ENCODE measurements at places on chromosomes 7 and 10. TPM values are rescaled to one million over a fixed set of nuclear protein-coding genes. Genes with fewer than 3 reads are reported as not detected.

Gene FGFBP3
- 0.77 TPM for total RNA-seq

Gene MET
- 74.3 TPM for total RNA-seq

Gene VCL
- total RNA-seq: 106 TPM

GRCh38 chr10:43120929-43121314, 17.3 kb upstream of the CSGALNACT2 start:
- DNase-seq: peak; percentile 66
- no peak overlapping the region for H3K4me3 ChIP-seq
- H3K27me3 ChIP-seq: no peaks in the 10 kb centered on the region
- H3K36me3 ChIP-seq: no peaks in the 10 kb centered on the region
- H3K27ac ChIP-seq: no peak overlapping the region

DNA sequence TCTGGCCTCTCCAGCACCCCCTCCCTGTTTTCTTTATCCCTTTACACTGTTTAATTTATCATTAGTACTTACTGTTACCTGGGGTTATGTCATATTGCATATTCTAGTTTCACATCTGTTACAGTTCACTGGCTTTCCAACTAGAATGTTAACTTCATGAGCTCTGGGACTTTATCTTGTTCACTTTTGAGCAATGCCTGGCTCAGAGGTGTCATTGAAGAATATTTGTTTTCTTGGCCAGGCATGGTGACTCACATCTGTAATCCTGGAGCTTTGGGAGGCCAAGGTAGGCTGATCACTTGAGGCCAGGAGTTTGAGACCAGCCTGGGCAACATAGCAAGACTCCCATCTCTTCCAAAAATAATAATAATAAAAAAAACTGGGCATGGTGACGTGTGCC, 40.7 kb downstream of the LRGUK start:
- no peak overlapping the region for H3K27ac ChIP-seq
- H3K36me3 ChIP-seq: no peaks in the 10 kb centered on the region
- no peak overlapping the region for H3K4me3 ChIP-seq

GRCh38 chr10:34584164-34584563, 230.9 kb downstream of the PARD3 start:
- no peak overlapping the region for H3K4me3 ChIP-seq
- peaks cover 5% of the 10 kb centered on the region for H3K4me1 ChIP-seq
- H3K27me3 ChIP-seq: no peaks in the 10 kb centered on the region
- no peak overlapping the region for H3K27ac ChIP-seq
- DNase-seq: no peak
- no peaks in the 10 kb centered on the region for H3K36me3 ChIP-seq

- no peak overlapping the region for H3K27ac ChIP-seq
- no peak for DNase-seq
- no peak overlapping the region for H3K4me3 ChIP-seq
- H3K36me3 ChIP-seq: peaks cover 19% of the 10 kb centered on the region
These were observed 24.4 kb downstream of the TMEM273 start for GRCh38 chr10:49163741-49164140.

DNA sequence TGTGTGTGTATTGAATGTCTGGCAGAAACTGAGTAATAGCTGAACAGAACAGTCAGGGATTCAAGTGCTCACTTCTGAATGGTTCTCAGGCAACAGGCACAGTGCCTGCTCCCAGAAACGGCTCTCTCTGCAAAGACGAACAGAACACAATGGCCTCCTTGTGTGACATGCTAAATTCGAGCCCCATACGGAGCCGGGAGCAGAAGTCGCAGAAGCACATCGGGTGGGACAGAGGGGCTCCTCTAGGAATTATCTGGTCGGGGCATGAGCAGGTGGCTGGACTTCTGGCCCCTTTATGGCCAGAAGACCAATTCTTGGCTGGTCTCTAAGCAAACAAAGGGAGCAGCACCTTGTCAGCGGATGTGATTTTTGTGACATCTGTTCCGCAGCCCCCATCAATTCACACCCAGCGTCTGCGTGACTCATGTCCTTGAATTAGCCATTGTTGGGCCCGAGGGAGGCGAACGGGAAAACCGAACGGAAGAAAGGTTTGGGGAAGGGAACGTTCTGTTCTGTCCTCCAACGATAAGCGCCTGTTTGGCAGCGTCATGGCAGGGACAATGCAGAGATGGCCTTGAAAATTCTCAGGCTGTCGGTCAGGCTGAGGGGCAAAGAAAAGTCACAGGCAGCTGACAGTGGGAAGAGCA, 47.3 kb upstream of the NPTX2 start:
- no peak overlapping the region for H3K4me3 ChIP-seq
- DNase-seq: no peak
- H3K27ac ChIP-seq: no peak overlapping the region
- H3K27me3 ChIP-seq: no peaks in the 10 kb centered on the region

- H3K27me3 ChIP-seq: no peaks in the 10 kb centered on the region
- H3K4me3 ChIP-seq: no peak overlapping the region
- no peak for DNase-seq
- H3K36me3 ChIP-seq: no peaks in the 10 kb centered on the region
These were observed 107.3 kb upstream of the NANOS1 start for GRCh38 chr10:118922226-118922625.

- H3K4me1 ChIP-seq: no peaks in the 10 kb centered on the region
- H3K36me3 ChIP-seq: no peaks in the 10 kb centered on the region
- no peak overlapping the region for H3K27ac ChIP-seq
These were observed 120.6 kb upstream of the NRP1 start for GRCh38 chr10:33455029-33455428.

DNA sequence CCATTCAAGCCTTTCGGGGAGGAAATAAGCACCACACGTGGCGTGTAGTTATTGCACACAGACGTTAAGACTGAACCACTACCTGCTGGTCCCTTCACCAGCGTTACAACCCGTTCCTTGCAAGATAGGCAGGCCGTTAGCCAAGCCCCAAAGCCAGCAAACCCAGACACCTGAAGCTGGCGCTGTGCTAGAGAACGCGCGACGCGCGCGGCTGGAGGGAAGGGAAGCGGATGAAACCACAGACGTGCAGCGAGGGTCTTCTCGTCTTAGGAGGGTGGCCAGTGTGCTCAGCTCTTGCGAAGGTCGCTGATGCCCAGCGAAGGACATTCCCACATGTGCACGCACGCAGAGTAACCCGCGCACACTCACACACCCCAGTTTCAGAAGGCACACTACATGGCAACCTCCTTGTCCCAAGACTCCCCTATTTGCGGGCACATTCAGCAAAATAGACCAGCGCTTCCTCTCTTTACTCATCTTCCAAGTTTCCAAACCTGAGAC, 980 bp downstream of the TMEM26 start:
- DNase-seq: no peak
- H3K27me3 ChIP-seq: peaks cover 17% of the 10 kb centered on the region
- H3K27ac ChIP-seq: no peak overlapping the region
- peak overlapping the region; percentile 58 for H3K4me3 ChIP-seq

- no peaks in the 10 kb centered on the region for H3K4me1 ChIP-seq
- no peaks in the 10 kb centered on the region for H3K36me3 ChIP-seq
- no peak overlapping the region for H3K4me3 ChIP-seq
- no peaks in the 10 kb centered on the region for H3K27me3 ChIP-seq
These were observed 246.6 kb downstream of the SNX10 start for GRCh38 chr7:26538216-26538615.

DNA sequence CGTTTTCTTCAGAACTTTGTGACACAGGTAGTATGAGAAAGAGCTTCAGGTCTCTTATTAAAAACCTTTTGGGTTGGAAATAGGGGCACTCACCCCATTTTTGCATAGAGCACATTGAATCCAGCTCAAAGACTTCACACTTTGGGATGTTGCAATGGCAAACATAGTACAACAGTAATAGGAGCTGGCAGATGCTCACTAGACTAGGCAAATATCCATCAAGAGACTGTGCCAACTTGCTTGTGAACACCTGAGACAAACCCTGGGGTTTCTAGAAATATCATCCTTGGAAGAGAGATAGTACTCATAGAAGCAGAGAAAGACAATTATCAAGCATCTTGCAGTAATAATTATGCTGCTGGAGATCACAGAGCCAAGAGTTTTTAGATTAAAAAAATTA, 280.0 kb downstream of the CACNA2D1 start:
- no peaks in the 10 kb centered on the region for H3K4me1 ChIP-seq
- H3K27ac ChIP-seq: no peak overlapping the region
- no peaks in the 10 kb centered on the region for H3K27me3 ChIP-seq
- H3K36me3 ChIP-seq: no peaks in the 10 kb centered on the region

- no peaks in the 10 kb centered on the region for H3K36me3 ChIP-seq
- DNase-seq: peak; percentile 50
These were observed 69.9 kb upstream of the FGL2 start for GRCh38 chr7:77269360-77270093.

DNA sequence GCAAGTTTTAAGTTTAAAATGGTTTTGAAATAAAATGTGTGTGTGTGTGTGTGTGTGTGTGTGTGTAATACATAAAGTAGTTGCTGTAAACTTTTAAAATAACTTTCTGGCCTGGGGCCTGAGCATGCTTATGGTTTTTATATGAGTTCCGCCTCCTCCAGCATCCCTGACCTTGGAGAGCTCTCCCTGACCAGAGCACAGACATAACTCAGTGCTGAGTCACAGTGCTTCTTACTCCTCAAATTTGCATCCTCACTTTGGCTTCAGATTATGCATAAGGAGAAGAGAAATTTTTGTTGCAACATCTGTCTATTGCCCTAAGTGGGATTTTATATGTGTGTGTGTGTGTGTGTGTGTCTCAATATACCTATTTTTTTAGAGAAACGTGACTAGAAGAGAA, 200.8 kb downstream of the ELMO1 start:
- H3K27ac ChIP-seq: no peak overlapping the region
- H3K27me3 ChIP-seq: no peaks in the 10 kb centered on the region
- peaks cover 9% of the 10 kb centered on the region for H3K4me1 ChIP-seq
- no peak for DNase-seq
- no peak overlapping the region for H3K4me3 ChIP-seq
- H3K36me3 ChIP-seq: no peaks in the 10 kb centered on the region

DNA sequence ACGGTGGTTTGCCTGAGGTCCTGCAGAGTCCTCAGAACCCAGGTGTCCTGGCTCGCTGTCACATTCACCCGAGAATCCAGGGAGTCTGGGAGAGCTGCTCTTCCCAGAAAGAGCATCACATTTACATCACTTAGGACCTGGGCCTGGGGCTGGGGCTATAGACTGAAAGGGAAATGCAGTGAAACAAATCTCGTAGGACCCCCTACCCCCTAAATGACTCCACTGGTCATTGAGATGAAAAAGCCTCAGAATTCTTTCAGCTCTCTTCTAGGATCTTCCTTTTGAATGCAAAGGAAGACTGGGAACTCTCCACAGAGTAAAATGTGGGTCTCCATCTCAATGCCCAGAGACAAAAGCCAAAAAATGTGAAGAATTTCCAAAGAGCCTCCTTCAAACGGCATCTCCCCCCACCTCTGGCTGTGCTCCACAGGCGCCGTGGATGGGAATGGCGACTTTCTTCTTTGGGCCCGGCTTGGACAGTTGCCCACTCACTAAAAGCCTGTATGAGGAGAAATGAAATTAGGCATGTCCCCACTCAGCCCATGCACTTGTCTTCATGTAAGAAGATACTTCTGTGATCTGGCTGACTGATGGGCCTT, 49.0 kb upstream of the PODXL start:
- H3K36me3 ChIP-seq: no peaks in the 10 kb centered on the region
- peaks cover 2% of the 10 kb centered on the region for H3K27me3 ChIP-seq
- no peak overlapping the region for H3K4me3 ChIP-seq
- no peak overlapping the region for H3K27ac ChIP-seq

DNA sequence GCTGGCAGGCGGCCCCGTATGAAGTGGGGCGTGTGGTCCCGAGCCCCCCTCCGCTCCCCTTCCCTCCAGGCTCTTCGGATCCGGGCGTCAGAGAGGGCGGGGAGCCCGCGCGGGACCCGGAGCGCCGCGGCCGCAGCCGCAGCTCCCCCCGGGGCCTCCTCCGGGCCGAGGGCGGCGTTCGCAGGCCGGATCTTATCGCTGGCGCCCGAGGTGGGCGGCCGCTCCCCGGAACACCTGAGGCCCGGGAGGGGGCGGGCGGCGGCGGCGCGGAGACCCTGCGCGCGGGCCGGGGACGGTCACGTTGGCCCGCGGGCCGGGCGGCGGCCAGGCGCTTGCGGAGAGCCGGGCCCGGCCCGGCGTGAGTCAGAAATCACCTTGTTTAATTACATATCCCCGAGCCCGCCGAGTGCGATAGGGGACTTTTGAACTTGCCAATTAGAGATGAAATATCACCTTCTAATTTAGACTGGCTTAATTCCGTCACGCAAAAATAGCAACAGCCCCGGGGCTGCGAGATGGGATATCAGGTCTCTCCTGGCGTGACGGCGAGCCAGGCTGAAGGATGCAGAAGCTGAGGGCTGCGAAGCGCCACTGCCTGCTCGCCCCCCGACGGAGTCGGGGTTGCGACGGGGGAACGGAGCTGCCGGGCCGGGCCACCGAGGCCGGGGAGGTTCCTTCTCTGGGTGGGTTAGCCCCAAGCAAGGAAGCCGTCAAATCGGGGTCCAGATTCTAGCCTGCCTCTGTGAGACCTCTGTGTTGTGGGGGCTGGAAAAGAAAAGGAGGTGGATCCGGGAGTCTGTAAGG, 43.4 kb downstream of the LDB3 start:
- peak overlapping the region; percentile 77 for H3K4me3 ChIP-seq
- H3K27ac ChIP-seq: peak overlapping the region; percentile 92
- peaks cover 3% of the 10 kb centered on the region for H3K27me3 ChIP-seq
- peaks cover 14% of the 10 kb centered on the region for H3K4me1 ChIP-seq
- peak; percentile 64 for DNase-seq
- no peaks in the 10 kb centered on the region for H3K36me3 ChIP-seq

DNA sequence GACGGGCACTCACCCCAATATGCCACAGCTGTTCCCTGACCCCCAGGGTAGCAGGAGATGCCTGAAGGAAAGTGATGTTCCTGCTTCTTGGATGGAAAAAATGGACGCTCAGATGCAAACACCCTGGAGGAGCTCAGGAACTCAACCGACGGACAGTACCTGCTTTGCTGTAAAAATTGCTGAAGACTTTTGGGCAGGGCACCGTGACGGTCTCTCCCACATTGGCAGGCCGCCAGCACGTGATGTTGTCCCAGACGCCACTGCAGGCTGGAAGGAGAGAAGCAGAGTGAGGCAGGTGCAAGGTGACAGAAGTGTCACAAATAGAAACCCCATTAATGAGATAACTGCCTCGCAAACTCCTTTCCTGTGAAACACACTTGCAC, 35.0 kb downstream of the VIPR2 start:
- H3K36me3 ChIP-seq: no peaks in the 10 kb centered on the region
- peaks cover 14% of the 10 kb centered on the region for H3K27me3 ChIP-seq
